T-helper 22 cell (primary cell): ENCODE measurements at places on chromosomes 16 and 17.

- no peak for DNase-seq
Measured at GRCh38 chr17:29557739-29558116, 9.1 kb downstream of the ABHD15 start.

DNA sequence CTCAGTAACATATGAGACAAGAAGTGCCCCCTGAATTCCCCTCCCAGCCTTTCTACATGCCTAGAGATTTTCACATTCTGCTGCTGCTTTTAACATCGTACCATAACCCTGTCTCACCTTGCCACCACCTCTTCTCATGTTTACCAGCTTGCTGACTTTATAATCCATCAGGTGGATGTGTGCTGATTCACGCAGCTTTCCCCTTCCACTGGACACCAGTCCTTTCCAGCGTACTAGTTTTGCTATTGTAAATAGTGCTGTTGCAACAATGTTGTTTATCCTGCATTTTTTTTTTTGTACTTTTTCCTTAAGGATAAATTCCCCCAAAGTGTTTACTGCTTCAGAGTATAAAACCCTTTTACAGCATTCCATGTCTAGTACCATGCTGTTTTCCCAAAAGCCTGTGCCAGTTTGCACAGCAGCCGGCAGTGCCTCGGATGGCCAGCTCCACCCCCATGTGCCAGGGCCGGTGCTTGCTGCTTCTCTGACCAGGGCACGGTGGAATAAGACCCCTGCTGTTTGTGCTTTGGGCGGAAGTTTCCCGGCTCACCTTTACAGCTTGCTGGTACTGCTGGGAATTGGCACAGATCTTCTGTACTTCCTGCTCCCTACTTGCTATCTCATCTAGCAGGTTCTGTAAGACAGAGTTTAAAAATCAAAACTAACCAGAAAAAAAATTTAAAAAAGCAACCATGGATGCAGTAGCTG is 41.3 kb downstream of the UBN1 start:
- no peak for DNase-seq

DNA sequence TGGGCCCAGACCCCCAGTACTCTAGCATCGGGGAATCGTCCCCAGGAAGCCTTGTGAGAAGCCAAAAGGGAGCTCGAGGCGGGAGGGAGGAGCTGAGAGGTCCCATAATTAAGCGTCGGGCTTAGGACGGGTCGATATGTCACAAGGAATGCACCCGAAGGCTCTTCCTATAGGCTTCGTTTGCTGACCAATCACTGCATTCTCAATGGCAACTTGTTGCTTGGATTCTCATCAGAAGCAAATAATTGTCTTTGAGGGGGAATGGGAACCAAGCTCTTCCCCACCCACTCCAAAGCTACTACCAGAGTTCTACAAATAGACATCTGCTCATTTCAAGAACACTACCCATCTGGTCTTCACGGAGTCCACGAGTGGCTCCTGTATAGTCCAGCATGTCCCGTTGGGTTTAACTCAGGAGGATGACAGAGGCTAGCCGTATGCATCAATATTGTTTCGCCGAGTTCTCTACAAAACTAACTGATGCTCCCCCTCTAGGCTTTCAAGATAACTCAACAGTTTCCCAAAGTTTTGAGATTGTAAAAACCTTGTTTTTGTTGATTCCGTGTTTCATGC is 628 bp upstream of the BLMH start:
- no peak for DNase-seq

DNA sequence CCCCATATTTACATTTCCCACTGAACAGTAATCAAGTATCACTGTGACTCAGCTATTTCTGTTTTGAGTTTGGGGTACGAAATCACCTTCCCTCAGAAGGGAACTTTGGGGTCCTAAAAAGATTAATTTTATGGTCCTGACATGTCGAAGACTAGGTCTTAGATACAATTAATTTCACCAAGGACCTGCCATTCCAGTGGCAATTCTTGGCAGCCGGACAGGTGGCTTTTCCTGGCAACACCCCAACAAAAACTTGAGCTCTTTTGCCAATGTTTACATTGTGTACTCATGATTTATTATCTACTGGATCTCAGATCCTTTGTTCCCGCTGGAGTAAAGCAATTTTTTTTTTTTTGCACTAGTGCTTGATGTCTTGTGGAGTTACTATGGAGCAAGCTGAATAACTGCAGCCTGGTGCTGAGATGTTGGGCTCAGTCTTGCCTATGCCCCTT is 14.4 kb downstream of the SLFN5 start:
- no peak for DNase-seq

DNA sequence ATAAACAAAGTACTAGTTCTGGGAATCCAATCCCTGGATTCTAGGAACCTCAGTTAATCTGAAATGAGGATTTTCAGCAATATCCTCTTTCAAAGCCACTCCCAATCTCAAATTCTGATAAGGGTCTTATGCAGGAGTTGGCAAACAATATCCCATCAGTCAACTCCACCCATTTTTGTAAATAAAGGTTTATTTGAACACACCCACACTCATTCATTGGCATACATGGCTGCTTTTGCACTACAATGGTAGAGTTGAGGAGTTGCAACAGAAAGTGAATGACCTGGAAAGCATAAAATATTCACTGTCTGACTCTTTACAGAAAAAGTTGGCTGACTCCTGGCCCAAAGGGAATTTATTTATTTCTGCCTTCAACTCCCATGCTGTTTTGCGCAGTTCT is 157.7 kb upstream of the CDH11 start:
- no peak for DNase-seq

DNA sequence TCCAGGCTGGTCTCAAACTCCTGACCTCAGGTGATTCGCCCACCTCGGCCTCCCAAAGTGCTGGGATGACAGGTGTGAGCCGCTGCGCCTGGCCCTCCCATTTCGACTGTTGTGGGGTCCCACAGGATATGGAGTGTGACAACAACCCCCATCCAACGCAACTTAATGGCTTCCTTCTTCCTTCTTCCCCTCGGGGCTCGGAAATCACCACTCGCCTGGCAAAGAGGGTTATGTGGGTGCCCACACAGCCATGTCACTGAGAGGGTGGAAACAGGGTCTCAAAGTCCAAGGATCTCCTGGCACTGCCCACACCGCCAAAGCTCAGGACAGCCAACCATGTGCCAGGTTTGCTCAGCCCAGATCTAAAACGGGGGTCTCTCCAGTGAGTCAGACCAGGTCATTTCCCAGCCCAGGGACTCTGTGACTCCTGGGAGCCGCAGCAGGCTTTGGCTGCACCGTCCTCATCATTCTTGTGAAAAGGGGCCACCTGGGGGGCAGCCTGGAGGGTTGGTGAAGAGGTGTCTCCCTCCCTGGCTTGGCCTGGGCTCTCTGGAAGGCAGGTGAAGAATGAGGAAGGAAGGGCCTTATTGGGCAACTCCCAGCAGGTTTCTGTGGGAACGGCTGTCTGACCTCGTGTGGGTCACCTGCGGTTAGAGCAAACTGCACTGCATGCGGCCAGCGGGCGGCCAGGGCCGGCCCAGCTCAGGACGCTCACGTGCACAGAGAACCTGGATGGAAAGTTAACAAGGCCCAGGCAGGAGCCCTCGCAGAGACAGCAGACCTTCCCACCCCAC is 25.3 kb upstream of the LITAF start:
- no peak for DNase-seq

DNA sequence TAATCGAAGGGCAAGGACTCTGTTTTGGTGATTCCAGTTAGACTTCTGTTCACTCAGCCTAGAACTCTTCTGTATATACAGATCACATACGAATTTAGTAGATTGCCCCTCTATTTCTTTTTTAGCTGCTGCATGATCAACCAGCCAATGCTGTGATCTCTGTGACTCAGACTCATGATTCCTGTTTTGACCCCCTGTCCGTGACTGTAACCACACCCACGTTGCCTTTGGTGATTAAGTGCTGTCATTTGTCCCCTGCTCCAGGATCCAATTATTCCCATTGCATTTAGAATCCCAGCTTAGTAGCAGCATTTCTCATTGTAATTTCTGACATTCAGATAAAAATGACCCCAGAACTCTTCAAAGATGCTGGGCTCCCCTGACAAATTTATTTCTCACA is 545.7 kb downstream of the NPIPA7 start:
- DNase-seq = no peak

DNA sequence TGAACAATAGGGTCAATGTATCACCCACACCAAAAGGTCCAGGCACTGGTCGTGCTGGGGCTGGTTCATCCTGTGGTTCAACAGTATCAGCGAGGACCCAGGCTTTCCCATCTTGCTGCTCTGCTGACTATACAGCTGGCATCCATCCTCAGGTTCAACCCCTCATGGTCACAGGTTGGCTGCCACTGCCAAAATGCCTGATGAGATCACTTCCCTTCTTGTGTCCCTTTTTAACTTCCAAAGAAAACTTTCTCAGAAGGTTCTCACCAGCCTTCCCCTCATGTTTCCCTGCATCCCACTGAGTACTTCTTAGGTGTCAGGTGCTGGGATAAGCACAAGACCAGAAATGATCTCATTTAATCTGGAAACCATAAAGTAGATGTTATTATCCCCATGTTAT is 25.7 kb downstream of the CLEC16A start:
- no peak for DNase-seq

- DNase-seq = no peak
Measured at GRCh38 chr17:72143245-72143644, 22.4 kb downstream of the SOX9 start.

DNA sequence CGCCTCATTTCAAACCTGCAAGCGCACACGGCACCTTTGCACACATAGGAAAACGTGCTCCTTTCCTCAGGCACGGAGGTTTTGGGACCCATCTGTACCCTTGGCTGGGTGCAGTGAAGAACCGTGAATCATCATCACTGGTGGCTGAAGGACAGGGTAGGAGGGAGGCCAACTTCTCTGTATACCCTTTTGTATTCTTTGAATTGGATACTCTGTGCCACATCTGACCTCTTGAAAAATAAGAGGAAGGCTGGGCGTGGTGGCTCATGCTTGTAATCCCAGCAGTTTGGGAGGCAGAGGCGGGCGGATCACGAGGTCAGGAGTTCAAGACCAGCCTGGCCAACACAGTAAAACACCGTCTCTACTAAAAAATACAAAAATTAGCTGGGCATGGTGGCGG is 11.7 kb downstream of the GPRC5B start:
- no peak for DNase-seq

GRCh38 chr17:335691-336090 is 16.9 kb downstream of the RPH3AL start:
- no peak for DNase-seq

- DNase-seq = no peak
Measured at GRCh38 chr16:15576960-15577958, 65.7 kb downstream of the MARF1 start.

GRCh38 chr17:27506348-27507218 is 50.3 kb downstream of the KSR1 start:
- no peak for DNase-seq

DNA sequence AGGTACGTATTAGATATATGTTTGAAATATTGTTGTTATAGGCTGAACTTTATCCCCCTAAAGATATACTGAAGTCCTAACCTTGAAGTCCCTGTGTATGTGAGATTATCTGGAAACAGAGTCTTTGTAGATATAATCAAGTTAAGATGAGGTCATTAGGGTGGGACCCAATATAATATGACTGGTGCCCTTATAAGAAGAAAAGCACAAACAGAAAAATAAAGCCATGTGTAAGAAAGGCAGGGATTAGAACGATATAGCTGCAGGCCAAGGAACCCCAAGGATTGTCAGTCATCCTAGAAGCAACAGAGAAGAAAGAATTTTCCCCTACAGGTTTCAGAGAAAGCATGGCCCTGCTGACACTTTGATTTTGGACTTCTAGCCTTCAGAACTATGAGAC is 95.8 kb downstream of the USP32 start:
- no peak for DNase-seq

DNA sequence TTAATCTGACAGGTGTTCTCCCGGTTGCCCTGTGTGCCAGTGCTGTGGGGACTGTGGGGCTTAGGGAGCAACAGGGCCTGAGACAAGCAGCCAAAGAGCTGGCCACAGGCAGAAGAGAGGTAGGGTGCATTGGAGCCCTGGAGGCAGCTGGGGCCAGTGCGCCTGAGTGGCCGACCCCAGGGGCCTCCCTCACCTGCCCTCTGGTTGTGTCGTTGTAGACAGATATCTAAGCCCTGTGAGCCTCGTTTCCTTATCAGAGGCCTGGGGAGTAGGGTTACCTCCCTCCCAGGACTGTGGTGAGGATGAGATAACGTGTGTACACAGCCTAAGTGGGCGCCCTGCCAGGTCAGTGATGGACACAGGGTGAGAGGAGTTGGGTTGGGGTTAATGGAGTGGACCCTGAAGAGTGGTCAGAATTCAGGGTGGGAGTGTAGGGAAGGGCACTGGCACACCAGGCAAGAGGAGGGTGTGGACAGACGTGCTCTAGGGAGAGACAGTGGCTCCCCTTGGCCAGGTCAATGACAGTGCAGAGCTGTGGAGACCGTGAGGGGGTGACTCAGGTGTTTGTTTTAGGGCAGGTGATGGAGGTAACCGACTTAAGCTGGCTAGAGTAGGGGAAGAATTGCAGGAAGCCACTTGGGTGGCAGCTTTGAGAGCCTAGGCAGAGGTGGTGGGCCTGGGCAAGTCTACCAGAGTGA is 3.4 kb downstream of the NARF start:
- DNase-seq = no peak

DNA sequence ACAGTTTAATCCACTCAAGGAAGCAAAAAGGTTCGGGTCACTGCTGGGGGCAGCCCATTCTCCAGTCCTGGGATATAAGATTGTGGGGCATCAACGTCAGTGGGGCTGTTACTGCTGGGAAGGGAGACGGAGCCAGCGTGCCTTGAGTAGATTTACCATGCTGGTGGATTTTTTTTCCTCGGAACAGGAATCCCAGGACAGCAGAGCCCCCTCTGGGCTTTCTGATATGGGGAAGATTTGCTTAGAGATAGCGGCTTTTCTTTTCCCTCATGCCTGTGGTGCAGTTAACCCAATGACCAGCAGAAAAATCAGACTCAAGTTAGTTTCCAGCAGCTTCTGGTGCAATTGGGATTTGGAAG is 35.4 kb downstream of the WSCD1 start:
- no peak for DNase-seq

DNA sequence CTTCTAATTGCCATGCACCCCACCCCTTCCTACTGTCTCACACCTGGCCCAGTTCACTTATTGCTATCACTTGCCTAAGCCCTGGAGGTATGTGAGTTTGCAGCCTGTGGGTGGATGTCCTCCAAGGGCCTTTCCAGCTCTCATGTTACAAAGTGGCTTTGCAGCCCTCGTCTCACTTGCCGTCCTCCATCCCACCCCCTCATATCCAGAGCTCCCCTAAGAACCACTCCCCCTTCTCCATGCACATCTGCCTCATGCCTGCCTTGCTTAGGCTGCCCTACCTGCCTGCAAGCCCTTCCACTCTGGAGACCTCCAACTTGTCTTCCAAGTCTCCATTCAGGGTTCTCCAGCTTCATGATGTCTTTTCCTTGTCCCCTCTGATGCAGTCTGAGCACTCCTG is 119.4 kb upstream of the NLRP1 start:
- no peak for DNase-seq
